B cell (primary cell): ENCODE measurements at places on chromosomes 1 and 21. TPM values are rescaled to one million over a fixed set of nuclear protein-coding genes. Genes with fewer than 3 reads are reported as not detected.

The TIE1 gene
- polyA plus RNA-seq: 0.04 TPM in 1 of 2 replicates, not detected in the other

The ZNF683 gene
- 0.45 and 0.46 TPM in 2 replicates for polyA plus RNA-seq

The NKAIN1 gene
- 0.04 TPM in 1 of 2 replicates, not detected in the other for polyA plus RNA-seq

The IVL gene
- polyA plus RNA-seq: not detected in 2 replicates

The SPRR5 gene
- not detected in 2 replicates for polyA plus RNA-seq

The ERRFI1 gene
- polyA plus RNA-seq: 2.0 and 3.8 TPM in 2 replicates

The KCNK2 gene
- not detected in 2 replicates for polyA plus RNA-seq
